ENCODE measurements at places on chromosomes 3 and 15. TPM values are rescaled to one million over a fixed set of nuclear protein-coding genes. Genes with fewer than 3 reads are reported as not detected.

DNA sequence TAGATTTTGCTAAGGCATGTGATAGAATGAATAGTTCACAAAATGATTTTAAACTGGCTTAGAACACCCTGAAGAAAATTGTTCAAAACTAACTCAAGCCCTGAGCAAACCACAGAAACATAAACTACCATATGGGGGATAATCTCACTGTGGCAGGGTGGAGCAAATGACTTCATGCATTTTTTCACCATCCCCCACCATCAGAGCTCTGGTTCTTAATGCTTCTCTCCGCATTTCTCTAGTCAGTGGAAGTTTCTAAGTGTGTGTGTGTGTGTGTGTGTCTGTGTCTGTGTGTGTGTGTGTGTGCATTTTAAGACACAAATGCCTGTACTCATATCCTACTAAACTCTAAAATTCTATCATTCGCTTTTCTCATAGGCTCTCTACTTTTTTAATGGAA lies 107.1 kb upstream of the PHLDB2 start:
- no peak for DNase-seq

DNA sequence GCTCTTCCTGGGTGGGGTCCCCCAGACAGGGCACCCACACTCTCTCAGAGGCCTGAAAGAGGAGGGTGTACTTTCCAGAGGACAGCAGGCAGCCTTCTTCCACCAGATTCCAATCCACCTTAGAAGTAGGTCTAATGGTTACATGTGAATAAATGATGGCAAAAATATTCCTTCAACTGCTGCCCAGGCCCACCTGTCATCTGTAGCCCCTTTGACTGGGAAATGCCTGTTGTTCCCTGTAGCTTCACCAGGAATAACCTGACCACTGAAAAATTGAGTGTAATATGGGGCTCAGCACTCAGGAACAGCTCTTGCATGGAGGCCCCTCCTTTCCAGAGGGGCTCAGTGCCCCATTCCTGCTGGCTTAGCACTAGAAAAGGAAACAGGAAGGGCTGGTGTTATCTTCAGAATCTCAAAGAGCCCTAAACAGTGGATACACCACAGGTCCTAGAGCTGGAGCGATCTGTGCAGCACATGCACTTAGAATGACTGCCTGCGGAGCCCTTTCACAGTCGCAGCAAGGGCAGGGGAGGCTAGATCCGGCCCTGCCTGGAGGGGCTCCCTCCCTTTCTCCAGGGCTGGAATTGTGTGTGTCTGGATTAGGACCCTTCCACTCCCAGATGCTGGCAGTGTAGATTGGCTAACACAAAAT lies 32.1 kb downstream of the SLC22A14 start:
- DNase-seq: no peak

HMCES gene
- total RNA-seq: 28.1 TPM

DNA sequence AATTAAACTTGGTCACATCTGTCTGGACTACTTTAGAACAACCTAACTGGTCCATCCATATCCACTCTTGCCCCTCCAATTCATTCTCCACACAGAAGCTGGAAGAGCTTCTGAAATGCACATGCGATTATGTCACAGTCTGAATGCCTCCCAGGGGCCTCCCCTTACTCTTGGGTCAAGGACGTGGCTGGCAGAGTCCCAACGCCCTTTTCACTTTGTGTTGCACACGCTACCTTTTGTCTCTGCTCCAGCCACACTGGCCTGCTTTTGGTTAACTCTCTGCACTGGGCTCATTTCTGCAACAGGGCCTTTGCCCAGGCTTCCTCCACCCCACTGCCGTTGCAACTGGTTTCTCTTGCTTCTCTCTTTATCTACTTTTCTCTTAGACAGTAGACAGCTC lies 245.2 kb downstream of the IL20RB start:
- DNase-seq: peak; percentile 73

GRCh38 chr3:8276056-8276455 lies 225.6 kb upstream of the LMCD1 start:
- DNase-seq: no peak
